Daoy (cell line): ENCODE measurements at places on chromosomes 1 and 21. TPM values are rescaled to one million over a fixed set of nuclear protein-coding genes. Genes with fewer than 3 reads are reported as not detected.

The CTBS gene
- total RNA-seq: 7.5 and 11.0 TPM in 2 replicates

DNA sequence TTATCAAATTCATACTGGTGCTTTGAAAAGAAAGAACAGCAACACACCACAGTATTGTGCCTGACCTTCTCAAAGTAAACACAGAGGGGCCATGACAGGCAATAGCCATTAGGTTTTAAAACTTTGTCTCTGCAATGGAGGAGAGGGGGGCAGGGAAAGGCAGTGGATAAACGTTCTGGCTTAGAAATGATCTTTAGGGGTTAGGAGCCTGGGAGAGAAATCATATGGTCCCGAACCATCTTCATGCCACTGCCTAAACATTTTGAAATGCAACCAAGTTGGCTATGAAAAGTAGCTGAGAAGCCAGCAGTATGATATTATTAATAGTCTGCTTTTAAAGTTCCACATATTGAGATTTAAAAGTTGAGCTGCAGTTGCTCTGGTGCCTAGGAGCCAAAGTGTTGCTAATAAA is 39.8 kb downstream of the PLPP3 start:
- no peak for DNase-seq

The RABGGTB gene
- 293 and 337 TPM in 2 replicates for total RNA-seq

DNA sequence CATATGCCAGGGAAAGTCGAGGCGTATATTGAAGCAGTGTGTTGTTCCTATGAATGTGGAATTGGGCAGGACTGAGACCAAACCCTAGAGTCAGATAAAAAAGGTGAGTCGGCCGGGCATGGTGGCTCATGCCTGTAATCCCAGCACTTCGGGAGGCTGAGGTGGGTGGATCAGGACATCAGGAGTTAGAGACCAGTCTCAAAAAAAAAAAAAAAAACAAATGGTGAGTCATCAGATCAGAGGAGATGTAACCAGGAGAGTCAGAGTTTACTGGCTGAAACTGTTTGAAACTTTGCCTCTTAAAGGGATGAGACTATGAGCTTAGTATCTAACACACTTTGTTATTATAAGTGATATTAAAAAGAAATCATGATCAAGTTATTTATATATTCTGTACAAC is 26.4 kb upstream of the SYCP1 start:
- DNase-seq: peak; percentile 36

The C1orf56 gene
- total RNA-seq: 0.80 and 2.4 TPM in 2 replicates

The ZNF648 gene
- 0.17 TPM in 1 of 2 replicates, not detected in the other for total RNA-seq

The LMX1A gene
- not detected in 2 replicates for total RNA-seq

The SLC1A7 gene
- total RNA-seq: not detected in 2 replicates

GRCh38 chr1:81430236-81430938 is 370.3 kb upstream of the ADGRL2 start:
- DNase-seq: no peak

- no peak for DNase-seq
Measured at GRCh38 chr1:246199086-246199645, 307.9 kb downstream of the SMYD3 start.

DNA sequence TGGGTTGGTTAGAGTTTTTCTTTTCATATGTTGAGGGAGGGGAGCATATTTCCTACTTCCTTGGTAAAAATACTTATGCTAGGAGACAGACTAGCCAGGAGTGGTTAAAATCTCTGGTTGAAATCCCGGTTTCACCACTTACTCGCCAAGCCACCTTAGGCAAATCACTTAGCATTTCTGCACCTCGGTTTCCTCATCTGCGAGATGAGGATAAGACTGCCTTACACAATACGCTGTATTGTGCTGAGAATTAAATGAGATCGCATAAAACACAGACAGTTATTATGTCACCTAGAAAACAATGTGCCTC is 1.4 kb downstream of the IFFO2 start:
- DNase-seq: no peak

The PAQR7 gene
- total RNA-seq: 6.1 and 7.9 TPM in 2 replicates

DNA sequence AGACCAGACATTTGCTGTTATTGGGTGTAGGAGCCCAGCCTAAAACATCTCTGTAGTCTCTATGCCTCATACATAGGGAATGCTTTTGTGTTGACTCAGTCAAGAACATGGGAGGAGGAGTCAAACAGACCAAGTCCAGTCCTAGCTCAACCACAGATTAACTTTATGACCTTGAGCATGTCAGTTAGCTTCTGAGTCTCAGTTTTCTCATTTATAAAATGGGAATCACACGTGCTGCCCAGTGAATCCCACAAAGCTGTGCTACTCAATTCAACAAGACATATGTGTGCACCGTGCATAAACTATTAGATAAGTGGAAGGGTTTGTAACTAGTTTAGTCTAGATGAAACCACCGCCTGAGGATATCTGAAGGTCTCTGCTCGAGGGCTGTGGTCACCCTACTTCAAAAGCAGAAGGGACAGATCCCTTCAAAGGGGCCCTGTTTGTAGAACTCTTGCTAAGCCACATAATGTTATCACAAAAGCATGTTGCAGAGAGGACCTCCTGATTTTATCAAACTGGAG is 109.5 kb upstream of the NFIA start:
- DNase-seq: peak; percentile 75

The ADCY10 gene
- total RNA-seq: not detected in 2 replicates

The SLAMF1 gene
- not detected in 2 replicates for total RNA-seq

DNA sequence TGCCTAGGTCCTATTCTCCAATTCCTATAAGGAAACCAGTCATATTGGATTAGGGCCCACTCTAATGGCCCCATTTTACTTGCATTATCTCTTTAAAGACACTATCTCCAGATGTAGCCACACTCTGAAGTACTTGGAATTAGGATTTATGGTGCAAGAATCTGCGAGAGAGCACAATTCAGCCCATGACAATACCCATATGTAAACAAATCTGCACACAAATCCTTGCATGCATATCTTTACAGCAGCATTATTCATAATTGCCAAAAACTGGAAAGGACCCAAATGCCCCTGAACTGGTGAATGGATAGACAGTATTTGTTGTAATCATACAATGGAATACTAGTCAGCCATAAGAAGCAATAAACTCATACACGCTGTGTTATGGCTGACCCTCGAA is 229.8 kb upstream of the ADAMTS5 start:
- DNase-seq: peak; percentile 6

DNA sequence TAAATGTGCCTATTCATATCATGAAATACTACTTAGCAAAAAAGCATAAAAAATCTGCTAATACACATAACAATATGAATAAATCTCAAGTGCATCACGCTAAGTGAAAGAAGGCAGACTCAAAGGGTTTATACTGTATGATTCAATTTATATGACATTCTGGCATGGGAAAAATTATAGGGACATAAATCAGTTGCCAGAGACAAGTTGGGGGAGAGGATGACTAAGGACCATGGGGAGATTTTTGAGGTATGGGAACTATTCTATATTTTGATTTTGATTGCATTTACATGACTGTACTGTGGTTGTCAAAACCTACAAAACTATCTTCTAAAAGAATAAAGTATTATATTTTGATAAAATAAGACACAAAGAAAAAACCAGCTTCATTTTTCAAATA is 650.3 kb upstream of the NR5A2 start:
- no peak for DNase-seq

- DNase-seq: no peak
Measured at GRCh38 chr1:182278144-182279054, 113.2 kb downstream of the GLUL start.

The BGLAP gene
- total RNA-seq: 0.17 TPM in 1 of 2 replicates, not detected in the other

The MKNK1 gene
- total RNA-seq: 8.9 and 21.5 TPM in 2 replicates

GRCh38 chr1:91501523-91501851 is 836 bp downstream of the CDC7 start:
- DNase-seq: peak; percentile 72

GRCh38 chr1:147717706-147718097 is 42.7 kb downstream of the GJA5 start:
- no peak for DNase-seq
